ENCODE measurements at places on chromosomes 4 and X.

DNA sequence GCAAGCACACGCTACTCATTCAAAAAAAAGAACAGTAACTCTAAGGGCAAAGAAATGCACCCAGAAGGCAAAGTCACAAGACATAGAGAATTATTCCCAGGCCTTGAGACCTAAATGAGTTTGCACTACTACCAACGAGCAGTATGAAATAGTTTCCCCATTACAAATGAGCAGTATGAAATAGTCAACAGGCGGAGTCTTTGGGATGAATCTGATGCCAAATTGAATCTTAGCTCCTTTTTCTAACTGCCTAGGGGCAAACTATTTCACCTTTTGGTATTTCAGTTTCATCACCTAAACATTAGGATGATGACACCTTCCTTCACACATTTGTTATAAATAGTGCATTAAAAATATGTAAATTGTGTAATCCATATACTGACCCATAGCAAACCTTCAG is 213.0 kb upstream of the FAT4 start:
- DNase-seq: no peak

DNA sequence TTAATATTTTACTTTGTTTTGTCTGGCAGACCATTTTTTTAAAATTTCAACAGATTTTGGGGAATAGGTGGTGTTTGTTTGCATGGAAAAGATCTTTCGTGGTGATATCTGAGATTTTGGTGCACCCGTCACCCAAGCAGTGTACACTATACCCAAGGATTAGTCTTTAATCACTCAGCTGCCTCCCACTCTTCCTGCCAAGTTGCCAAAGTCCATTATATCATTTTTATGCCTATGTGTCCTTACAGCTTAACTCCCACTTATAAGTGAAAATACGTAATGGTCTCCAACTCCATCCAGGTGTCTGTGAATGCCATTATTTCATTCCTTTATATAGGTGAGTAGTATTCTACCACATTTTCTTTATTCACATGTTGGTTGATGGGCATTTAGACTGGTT is 281.7 kb upstream of the GK2 start:
- no peak for DNase-seq

DNA sequence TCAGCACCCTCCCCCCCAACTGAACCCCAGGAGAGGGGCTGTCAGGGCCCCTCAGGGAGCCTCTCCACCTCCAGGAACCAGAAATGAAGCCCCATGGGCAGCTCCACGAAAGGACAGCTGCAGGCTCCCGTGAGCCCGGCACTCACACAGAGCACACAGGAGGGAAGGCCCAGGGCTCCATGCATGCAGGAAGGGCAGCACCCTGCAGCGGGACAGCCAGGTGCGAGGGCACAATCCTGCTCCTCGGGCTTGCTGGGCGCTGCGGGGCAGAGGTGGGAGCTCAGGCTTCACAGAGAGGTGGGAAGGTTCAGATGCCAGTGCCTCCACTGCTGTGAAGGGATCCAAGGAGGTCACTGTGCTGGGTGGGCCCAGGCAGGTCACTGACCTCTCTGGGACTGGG is 90.0 kb downstream of the HMX1 start:
- no peak for DNase-seq

DNA sequence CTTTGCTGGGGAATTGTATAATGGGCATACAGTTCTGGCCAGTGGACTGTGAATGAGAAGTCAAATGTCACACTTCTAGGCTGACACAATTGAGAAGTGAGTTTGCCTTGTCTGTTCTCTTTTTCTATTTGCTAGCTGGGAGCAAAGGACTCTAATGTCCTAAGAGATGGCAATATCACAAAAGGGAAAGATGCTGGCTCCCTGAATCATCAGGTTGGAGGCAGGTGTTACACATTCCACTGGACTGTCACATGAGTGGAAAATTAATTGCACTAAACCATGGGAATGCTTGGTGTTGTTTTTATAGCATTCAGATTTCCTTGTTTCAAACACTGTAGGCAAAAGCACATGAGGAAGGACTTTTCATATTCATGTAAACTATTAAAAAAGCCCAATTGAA is 388.3 kb downstream of the ADAM29 start:
- no peak for DNase-seq

DNA sequence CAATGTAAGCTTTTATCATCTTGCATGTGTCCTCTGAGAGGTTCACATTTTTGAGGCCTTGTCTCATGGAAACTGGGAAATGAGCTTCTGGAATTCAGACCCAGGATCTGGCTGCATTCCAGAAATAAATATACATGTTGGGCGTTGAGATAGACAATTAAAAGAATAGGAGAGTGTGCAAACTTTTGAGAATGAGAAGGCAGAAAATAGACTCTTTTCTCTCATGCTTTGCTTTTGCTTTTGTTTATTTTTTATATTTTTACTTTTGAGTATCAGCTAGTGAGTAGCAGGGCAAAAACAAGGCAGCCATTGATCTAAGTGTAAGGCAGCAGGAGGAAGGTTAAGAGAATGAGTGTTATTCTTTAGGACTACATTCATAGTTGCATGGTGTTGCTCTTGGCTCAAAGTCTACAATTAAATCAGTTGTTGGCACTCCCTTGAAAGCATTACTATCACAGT is 12.4 kb downstream of the SHROOM3 start:
- DNase-seq: no peak

DNA sequence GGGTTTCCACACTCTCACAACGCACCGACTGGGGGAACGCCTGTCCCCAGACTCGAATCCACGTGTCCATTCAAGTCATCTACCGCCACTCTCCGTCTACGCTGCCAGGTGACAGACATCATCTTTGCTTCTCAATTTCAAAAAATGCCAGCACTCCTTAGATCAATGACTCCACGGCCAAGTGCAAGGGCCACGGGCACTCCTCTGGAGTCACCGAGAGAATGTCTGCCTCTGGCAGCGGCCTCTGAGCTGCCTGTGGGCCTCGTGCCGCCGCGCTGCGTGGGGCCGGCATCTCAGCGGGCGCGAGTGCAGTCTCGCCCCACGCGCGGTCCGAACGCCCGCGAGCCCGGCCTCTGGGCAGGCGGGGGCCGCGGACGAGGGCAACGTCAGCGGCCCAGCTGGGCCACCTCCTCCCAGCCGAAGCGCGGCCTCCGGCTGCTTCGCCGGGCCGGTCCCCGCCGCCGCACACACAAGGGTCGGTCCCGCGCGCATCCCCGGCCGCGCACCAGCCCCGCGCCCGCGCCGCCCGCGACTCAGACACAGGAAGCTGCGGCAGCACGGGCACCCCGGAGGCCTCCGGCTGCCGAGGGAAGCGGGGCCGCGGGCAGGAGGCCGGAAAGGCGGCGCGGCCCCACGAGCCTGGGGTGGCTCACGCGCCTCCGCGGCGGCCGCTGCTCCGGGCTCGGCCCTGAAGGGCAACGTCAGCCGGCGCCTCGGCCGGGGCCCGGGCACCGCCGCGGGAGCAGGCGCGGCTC is 450 bp downstream of the ACSL1 start:
- DNase-seq: no peak

DNA sequence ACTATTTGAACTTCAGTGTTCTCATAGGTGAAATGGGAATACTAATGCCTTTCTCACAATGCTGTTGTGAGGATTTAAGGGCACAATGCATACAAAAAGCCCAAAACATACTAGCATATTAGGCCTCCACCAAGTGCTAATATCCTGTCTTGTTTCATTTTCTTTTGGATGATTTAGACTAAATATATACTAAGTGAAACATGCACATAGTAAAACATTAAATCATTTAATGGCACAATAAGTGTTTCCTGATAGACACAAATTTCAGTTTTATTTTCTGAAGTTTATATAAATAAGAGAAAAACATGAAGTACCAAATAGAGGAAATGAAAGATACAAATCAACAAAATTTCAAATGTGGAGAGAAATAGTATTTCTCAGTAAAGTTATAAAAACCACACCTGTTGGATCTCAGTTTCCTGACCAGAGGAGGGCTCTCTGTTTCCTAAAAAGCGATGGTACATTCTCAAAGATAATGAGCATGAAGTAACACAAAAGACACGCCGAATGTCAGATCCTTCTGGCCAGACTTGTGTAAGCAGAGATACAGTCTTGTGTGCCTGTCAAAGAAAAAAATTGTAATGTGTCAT is 25.1 kb downstream of the DDX60 start:
- DNase-seq: no peak

GRCh38 chr4:129545599-129546278 is 449.8 kb downstream of the C4orf33 start:
- DNase-seq: no peak

DNA sequence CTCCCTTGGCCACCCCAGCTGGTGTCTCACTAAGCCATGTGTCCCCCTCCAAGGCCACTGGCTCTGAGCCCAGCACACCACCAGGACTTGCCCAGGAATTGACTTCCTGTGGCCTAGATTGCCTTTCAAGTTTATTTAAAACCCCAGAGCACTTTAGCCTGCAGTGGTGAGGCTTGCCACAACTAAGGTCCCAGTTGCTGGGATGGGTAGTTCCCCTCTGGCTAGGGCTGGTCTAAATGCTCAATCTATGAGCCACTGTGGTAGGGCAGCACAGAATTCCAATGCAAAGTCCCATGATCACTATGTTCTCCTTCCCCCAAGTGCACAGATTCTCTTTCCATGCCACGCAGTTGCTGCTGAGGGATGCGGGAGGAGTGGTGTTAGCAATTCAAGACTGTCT is 61.1 kb upstream of the HCCS start:
- no peak for DNase-seq

DNA sequence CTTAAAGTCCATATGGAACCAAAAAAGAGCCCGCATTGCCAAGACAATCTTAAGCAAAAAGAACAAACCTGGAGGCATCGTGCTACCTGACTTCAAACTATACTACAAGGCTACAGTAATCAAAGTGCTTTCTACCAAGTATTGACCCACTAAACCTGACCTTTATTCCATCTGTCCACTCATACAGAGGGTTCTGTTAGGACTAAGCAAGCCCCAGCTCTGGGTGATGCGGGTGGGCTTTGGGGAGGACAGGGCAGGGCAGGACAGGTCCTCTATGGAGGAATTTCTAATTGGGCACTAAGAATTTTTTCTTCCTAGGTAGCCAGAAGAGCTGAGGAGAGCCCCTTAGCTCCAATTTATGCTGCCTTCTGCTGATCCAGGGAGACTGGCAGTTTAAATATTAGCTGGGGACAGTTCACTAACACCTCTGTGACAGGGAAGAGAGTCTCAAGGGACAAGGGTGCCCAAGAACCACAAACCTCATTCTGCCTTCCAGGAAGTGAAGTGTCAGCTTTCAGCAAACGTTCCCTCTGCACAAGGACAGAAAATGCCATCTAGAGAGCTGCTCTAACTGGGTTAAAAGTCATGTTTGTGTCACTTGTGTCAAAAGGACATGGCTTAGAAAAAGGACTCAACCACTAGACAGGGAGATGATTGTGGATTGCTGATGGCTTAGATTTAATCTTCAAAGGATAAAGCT is 143.2 kb downstream of the KIT start:
- DNase-seq: no peak

- no peak for DNase-seq
Observed at GRCh38 chrX:70089604-70090297, 27.5 kb downstream of the OTUD6A start.

DNA sequence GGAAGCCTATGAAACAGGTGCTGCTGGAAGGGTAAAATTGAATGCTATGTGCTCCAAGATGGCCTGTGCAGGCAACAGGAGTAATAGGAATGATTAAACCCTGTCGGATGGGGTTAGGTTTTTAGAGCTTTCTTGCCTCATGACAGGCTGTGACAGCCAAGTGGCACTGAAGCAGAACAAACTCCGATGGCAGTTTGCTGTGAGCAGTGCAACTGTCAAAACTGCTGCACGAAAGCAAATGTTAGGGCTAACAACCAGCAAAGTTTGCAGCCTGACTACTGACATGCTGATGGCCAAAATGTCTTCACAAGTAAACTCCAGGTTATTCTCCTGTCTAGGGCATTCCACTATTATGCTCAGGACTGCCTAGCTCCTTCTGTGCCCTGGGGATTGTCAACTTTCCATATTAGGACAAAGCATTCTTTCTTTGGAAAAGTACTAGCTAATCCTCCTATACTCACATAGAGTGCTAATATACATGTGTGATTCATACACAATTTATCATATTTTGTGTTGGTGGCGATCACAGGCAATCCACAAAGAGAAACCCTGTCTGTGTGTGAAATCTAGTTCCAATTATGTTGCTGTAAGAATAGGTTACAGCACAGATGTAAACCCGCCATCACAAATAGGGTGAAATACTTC is 486.6 kb upstream of the TENM3 start:
- DNase-seq: no peak

DNA sequence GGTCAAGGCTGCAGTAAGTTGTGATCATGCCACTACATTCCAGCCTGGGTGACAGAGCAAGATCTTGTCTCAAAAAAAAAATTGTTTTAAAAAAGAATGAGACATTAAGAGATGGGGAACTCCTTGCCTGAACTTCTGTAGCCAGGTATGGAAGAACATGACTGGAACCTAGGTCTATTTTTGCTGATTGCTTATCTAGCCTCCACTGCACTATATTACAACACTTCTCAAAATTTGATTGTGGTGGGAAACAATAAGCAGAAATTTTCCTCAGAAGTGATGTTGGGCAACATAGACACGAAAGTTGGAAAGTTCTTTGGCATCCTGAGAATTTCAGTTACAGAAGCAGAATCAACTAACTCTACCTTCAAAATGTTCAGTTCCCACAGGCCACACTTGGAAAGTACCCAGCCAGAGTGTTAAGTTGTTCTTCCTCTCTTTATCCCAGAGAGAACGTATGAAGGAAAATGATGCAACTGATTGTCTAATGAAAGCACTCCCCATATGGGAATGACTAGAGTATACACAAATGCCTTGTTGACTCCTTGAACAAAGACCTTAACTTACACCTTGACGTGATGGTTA is 50.0 kb downstream of the LUZP4 start:
- DNase-seq: no peak

GRCh38 chrX:122816288-122816687 is 367.8 kb upstream of the GRIA3 start:
- DNase-seq: no peak

- no peak for DNase-seq
Observed at GRCh38 chr4:67573193-67573592, 14.7 kb downstream of the STAP1 start.

DNA sequence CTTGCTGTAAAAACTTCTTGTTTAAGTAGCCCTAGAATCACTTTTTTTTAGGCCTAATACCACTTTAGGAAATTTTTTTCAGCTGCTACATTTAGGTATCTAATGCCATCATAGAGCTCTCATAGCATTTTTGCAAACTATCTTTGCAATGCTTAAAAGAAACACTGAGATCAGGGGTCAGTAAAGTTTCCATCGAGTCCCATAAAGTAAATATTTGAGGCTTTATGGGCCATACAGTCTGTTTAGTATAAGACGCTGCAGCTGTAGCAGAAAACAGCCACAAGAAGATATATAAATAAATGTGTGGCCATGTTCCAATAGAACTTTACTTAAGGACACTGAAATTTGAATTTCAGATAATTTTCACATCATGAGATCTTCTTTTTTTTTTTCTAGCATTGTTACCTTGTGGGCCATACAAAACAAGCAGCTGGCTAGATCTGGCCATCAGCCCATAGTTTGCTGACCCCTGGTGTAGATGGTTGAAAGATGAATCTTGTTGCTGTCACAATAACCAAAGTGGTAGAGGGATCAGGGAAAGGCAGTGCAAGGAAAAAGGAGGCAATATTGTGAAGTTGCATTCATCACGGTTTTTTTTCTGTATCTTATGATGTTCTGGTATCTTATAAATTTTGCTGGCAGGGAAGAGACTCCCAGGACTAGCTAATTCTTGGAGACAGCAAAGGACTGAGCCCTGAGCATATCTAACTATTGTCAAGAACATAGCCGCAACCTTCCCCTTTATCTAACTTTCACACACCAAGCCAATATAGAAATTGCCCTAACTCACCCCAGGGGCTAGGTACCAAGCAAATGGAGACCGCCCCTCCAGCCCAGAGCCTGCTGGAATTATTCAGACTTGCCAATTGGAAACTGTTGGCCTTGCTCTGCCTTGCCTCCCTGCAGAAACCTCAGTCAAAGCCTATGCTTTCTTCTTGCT is 46.6 kb downstream of the RASGEF1B start:
- no peak for DNase-seq

All from posterior cingulate gyrus (tissue), 11 donors.